ENCODE measurements at places on chromosomes 7 and 10. TPM values are rescaled to one million over a fixed set of nuclear protein-coding genes. Genes with fewer than 3 reads are reported as not detected.

The UNCX gene
- 0.09 TPM for total RNA-seq

The RP9 gene
- total RNA-seq, result 35.8 TPM

The ZNF277 gene
- 15.5 TPM for total RNA-seq

The TEX36 gene
- total RNA-seq, result not detected

The PRKAR2B gene
- 3.3 TPM for total RNA-seq

The SRRM3 gene
- total RNA-seq, result 5.7 TPM

The SLC16A9 gene
- 0.09 TPM for total RNA-seq

The IMPDH1 gene
- total RNA-seq, result 86.0 TPM

The PNLIPRP3 gene
- not detected for total RNA-seq

The ITIH5 gene
- not detected for total RNA-seq

The INHBA gene
- total RNA-seq, result 0.82 TPM

The KAT6B gene
- 6.3 TPM for total RNA-seq

The ABI1 gene
- total RNA-seq, result 47.9 TPM

The FGF8 gene
- not detected for total RNA-seq

The FAM25G gene
- 1.1 TPM for total RNA-seq

The MMD2 gene
- total RNA-seq, result not detected

The CNTNAP2 gene
- total RNA-seq, result not detected

The CHAT gene
- not detected for total RNA-seq

The TMEM196 gene
- not detected for total RNA-seq

The GTPBP10 gene
- total RNA-seq, result 26.9 TPM

The HYAL4 gene
- not detected for total RNA-seq

The FAM25A gene
- not detected for total RNA-seq

The GIMAP7 gene
- not detected for total RNA-seq

The UCN3 gene
- not detected for total RNA-seq

The FGL2 gene
- not detected for total RNA-seq

The PHYHIPL gene
- total RNA-seq, result 0.38 TPM

The GRID1 gene
- 0.42 TPM for total RNA-seq

The SLC26A4 gene
- total RNA-seq, result 0.04 TPM

The MET gene
- 96.4 TPM for total RNA-seq

The ADCY1 gene
- 1.3 TPM for total RNA-seq

The C10orf71 gene
- total RNA-seq, result not detected

The POLD2 gene
- 131 TPM for total RNA-seq

The ASL gene
- total RNA-seq, result 18.5 TPM

The TMEM106B gene
- total RNA-seq, result 37.3 TPM

The CYP17A1 gene
- not detected for total RNA-seq
